Progenitor cell of endocrine pancreas (in vitro differentiated cells): ENCODE measurements at places on chromosomes 6 and 20. TPM values are rescaled to one million over a fixed set of nuclear protein-coding genes. Genes with fewer than 3 reads are reported as not detected.

HLA-DQA2 gene
- 0.44 and 0.79 TPM in 2 replicates for total RNA-seq

GRM4 gene
- 0.38 and 0.44 TPM in 2 replicates for total RNA-seq

PTGIS gene
- total RNA-seq, result 18.4 and 19.3 TPM in 2 replicates

MAS1 gene
- not detected in 2 replicates for total RNA-seq

RBM39 gene
- 491 and 515 TPM in 2 replicates for total RNA-seq

LCA5 gene
- total RNA-seq, result 8.9 and 9.9 TPM in 2 replicates

CRISP3 gene
- not detected in 2 replicates for total RNA-seq

CDSN gene
- total RNA-seq, result not detected in 2 replicates

ID4 gene
- 46.3 and 47.9 TPM in 2 replicates for total RNA-seq

TBC1D7 gene
- total RNA-seq, result 34.3 and 34.7 TPM in 2 replicates

ELOVL2 gene
- total RNA-seq, result 5.6 and 6.0 TPM in 2 replicates

NRSN1 gene
- not detected in 2 replicates for total RNA-seq
